ENCODE measurements at places on chromosomes 11 and 22.

GRCh38 chr11:3879216-3879966 is 23.9 kb downstream of the STIM1 start:
- no peak for DNase-seq

- no peak for DNase-seq
These were observed 15.5 kb downstream of the IRAG1 start for GRCh38 chr11:10678101-10678500.

DNA sequence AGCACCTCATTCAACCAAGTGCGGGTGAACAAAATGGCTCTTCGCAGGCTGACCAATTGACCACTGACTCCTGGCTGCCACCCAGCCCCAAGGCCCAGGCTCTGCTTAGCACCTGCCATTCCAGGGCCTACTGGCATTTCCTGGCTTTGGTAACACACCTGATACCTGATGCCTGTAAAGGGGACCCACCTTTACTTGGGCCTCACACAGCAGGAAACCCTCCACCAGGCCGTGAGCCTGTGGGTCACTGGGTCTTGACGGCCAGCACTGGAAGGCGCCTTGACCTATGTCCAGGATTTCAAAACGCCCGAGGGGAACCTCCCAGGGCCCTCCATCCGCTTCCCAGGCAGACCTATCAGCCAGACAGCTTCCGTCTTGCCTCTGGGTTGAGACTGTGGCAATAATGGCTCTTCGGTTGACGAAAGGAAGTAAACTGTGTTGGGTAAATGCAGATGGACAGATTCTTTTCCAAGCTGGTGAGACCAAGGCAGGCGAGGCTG is 16.8 kb upstream of the TMEM184B start:
- no peak for DNase-seq

- DNase-seq = no peak
These were observed 25.4 kb downstream of the NEAT1 start for GRCh38 chr11:65448074-65448417.

GRCh38 chr22:46538814-46539160 is 1.4 kb upstream of the CELSR1 start:
- peak; percentile 13 for DNase-seq

GRCh38 chr22:26650722-26651421 is 6.5 kb upstream of the MIAT start:
- no peak for DNase-seq

GRCh38 chr11:47061429-47062178 is 115.1 kb downstream of the ARFGAP2 start:
- DNase-seq = no peak

- DNase-seq = no peak
These were observed 827.4 kb downstream of the OPCML start for GRCh38 chr11:132704781-132705375.

GRCh38 chr11:78567209-78567608 is 7.5 kb downstream of the NARS2 start:
- DNase-seq = no peak

- DNase-seq = no peak
These were observed 118.1 kb downstream of the DBX1 start for GRCh38 chr11:20042045-20042639.

GRCh38 chr11:83723999-83724398 is 437.8 kb upstream of the CCDC90B start:
- no peak for DNase-seq

DNA sequence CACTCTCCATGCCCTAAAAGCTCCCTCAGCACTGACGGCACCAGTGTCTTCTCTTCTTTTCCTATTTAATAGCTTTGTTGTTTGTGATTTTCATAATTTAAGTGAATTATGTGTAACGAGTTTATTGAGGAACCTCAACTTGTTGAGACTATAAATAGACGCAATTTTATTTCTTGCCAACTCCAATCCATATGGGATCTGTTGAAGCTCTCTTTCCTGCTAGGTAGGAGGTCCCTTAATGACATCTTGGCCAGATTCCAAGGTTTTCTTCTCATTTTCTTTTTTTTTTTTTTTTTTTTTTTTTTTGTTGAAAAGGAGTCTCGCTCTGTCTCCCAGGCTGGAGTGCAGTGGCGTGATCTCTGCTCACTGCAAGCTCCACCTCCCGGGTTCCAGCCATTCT is 14.2 kb downstream of the RTL6 start:
- no peak for DNase-seq

DNA sequence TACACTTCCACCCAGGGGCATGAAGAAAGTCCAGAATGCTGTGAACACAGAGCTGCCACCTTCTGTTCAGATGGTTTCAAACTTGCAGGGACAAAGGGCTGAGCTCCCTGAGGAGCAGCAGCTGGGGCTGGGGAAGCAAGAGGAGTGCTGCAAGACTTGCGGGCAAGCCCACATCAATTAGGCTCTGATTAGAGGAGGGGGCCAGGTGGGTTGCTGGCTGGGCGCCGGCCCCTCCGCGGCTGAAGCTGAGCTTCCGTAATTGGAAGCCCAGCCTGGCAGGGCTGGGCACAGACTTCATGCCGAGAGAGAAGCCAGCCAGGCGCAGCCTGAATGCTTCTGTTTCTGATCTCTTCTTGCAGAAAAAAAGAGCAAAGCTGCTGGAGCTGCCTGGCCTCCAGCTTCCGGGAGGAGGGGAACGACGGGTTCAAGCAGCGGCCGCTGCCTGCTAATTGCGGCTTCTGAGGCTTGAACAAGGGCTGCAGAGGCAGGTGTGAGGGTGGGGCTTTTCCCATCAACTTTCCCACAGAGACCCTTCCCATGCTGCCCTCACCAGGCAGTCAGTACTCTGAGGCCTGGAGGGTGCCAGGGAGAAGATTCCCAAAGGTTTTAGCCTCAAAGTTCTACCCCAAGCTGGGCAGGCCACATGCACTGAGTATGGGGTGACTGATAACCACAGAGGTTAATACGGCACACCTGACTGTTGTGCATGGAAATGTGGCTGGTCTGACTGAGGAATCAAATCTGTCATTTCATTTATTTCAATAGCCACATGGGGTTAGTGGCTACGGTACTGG is 91.1 kb upstream of the LMO1 start:
- DNase-seq = no peak

GRCh38 chr11:126165311-126165720 is 46.1 kb downstream of the RPUSD4 start:
- no peak for DNase-seq

DNA sequence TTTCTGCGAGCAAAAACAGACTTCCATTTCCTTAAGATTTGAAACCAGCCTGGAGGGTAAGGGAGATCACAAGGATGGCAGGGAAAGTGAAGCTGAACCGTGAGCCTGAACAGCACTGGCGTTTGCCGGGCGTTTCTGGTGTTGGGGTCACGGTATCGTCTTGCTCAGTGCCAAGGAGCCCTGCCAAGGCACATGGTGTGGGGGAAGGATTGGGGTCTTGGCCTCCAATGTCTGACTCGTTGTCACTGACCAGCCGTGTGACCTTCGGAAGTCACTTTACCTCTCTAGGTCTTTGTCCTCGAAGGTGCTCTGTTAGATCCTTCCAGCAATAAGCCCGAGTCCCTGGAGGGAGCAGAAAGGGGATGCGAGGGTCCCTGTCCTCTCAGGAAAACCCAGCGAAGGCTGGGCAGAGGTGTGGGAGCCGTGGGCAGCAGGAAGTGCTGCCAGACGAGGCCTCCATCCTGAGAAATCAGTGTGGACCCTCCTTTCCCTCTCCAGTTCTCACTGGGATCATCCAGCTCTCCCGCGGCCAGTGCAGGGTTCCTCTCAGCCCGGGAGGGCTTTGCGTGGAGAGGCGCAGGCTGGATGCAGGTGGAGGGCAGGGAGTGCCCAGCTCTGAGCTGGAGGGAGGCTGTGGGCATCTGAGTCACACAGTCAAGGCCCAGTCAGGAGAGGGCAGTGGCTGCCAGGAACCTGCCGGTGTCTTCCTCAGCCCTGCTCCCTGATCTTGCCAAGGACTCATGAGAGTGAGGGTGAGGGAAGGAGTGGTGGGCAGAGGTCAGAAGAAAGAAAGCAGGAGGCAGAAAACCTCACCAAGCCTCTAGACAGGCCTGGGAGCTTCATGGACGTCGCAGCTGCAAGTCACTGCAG is 18.9 kb downstream of the TOM1 start:
- no peak for DNase-seq

DNA sequence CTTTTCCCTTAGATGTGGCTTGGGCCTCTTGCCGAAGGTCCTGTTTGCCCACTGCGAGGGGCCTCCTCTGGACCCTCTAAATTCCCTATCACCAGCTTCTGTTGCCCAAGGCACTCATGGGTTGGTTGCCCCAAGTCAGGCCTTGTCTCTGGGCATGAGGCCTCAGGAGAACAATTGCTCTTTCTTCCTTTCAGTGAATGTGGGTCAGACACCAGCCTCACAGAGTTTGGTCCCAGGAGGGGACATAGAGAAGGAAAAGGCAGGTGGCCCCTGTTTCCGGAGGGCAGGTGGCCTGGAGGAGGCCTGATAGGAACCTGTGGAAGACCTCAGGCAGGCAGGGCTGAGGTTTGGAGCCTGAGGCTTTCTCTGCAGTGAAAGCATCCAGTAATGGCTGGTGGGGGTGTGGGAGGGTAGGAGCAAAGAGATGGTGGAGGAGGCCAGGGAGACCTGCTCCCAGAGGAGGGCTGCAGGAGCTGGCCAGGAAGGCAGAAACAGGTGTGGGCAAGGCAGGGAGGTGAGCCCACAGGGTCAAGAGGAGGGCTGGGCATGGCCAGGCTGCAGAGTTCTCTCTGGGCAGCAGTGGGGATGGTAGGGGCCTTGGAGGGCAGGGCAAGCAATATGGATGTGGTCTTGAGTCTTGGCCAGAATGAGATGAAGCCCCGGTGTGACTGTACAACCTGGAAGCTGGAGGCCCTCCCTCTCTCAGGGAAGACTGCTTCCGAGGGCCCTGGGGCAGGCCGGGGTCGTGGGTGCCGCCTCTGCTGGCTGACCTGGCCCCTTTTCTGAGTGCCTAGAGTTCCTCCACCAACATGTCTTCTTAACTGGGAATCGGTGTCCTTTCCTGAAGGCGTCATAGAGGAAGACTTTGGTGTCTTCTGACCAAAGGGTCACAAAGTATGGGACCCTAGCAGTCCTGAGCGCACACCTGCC is 28.0 kb upstream of the LMO1 start:
- no peak for DNase-seq

DNA sequence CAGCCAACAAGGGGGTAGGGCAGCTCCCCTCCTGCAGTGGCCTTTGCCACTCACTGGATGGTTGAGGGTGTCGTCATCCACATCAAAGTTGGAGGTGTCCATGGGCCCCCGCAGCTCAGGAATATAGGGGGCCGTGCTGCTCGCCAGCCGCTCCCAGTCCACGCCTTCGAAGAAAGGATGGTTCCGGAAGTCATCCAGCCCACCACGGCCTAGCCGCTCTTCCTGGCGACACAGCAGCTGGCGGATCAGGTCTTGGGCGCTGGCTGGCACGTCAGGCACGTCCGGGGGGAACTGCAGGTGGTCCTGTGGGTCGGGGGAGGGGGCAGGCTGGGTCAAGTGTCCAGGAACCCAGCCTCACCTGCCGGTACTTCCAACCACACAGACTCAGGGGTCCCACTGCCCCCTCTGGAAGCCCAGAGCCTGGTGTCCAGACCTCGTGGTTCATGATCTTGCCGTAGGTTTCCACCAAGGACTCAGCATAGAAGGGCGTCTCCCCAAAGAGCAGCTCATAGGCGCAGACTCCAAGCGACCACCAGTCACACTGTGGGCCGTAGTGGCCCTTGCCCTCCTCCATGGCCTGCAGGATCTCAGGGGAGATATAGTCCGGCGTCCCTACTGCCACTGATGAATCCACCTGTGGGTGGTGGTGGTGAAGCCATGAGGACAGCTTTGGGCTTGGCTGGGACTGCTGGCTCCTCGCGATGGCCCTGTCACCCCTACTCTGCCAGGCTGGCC is 5.7 kb downstream of the CDC42BPG start:
- no peak for DNase-seq

DNA sequence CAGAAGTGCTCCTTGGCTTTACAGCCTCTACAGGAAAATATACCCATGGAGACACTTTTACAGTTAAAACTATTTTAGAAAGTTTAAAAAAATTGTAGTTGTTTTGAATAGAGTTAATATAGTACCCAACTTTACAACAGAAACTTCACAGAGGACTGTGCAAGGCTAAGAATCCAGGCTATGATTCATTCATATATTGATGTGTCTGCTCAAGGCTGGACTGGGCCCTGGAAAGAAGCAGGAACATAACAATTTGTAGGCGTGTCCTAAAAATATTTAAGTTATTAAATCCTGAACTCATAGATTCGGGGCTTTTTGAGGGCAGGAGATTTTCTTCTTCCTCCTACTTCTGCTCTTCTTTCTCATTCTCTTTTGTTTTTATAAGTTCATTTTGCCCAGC is 291.5 kb upstream of the CCDC179 start:
- no peak for DNase-seq

DNA sequence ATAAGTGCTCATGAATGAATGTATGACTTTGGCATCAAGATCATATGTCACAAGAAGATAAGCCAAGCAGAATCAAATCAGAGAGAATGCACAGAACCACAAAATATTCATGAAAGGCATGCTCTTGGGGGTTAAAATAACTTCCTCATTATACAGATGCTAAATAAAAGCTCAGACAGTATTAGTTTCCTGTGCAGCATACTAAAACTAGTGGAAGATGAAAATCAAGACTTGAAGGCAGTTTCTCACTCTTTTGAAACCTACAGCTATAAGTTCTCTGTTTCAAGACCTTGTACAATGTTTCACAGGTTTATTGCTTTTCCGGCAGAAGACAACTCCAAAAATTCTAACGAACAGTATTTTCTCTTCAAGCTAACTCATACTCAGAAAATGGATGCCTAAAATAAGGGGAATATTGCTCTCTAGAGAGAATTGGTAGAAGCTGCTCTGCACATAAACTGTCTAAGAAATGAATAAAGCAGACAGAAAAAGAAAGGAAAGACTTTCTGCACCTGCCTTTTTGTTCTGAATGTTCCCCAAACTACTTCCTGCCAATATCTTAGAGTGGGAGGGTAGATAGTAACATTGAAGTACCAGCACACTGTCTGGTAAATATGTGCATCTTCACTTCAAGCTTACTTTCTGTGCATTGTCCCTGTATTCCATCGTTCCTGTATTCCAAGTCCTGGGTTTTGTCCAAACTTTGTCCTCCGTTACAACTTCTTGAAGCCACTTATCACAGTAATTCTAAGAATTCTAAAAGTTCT is 639.4 kb upstream of the FAT3 start:
- no peak for DNase-seq

- DNase-seq = no peak
These were observed 177.1 kb downstream of the LRRC4C start for GRCh38 chr11:41282395-41282794.

GRCh38 chr22:19903031-19903430 is 38.5 kb upstream of the COMT start:
- no peak for DNase-seq

- peak; percentile 23 for DNase-seq
These were observed 875 bp downstream of the TCP11L1 start for GRCh38 chr11:33040033-33040861.

GRCh38 chr11:62241095-62241494 is 944 bp upstream of the SCGB1D2 start:
- DNase-seq = no peak

GRCh38 chr22:45918459-45919370 is 58.2 kb downstream of the WNT7B start:
- DNase-seq = no peak

GRCh38 chr22:23124611-23125511 is 16.9 kb downstream of the RSPH14 start:
- no peak for DNase-seq
